ENCODE measurements at places on chromosomes 16 and 17. TPM values are rescaled to one million over a fixed set of nuclear protein-coding genes. Genes with fewer than 3 reads are reported as not detected.

PRAC1 gene
- polyA plus RNA-seq: not detected

METTL2A gene
- 29.7 TPM for polyA plus RNA-seq

KIF22 gene
- 56.4 TPM for polyA plus RNA-seq

CEP295NL gene
- polyA plus RNA-seq: 0.27 TPM

NPIPA5 gene
- polyA plus RNA-seq: 56.2 TPM

ADGRG3 gene
- polyA plus RNA-seq: 0.30 TPM

RFWD3 gene
- 14.1 TPM for polyA plus RNA-seq

NEK8 gene
- polyA plus RNA-seq: 3.5 TPM

CLDN6 gene
- polyA plus RNA-seq: 0.43 TPM

HYDIN gene
- 15.2 TPM for polyA plus RNA-seq

TACO1 gene
- polyA plus RNA-seq: 21.1 TPM

WNT9B gene
- 0.93 TPM for polyA plus RNA-seq

OMG gene
- 74.4 TPM for polyA plus RNA-seq

IRX5 gene
- polyA plus RNA-seq: 6.5 TPM

RGS11 gene
- polyA plus RNA-seq: 47.5 TPM

ACAP1 gene
- polyA plus RNA-seq: 18.1 TPM

MT1E gene
- 38.0 TPM for polyA plus RNA-seq

CCL11 gene
- not detected for polyA plus RNA-seq

G6PC1 gene
- polyA plus RNA-seq: 0.11 TPM

KRT12 gene
- polyA plus RNA-seq: not detected

RTN4RL1 gene
- polyA plus RNA-seq: 8.0 TPM

SKAP1 gene
- 32.3 TPM for polyA plus RNA-seq

KRT15 gene
- 0.18 TPM for polyA plus RNA-seq

TLCD3B gene
- 119 TPM for polyA plus RNA-seq

SNAI3 gene
- polyA plus RNA-seq: 2.2 TPM

CTDNEP1 gene
- 177 TPM for polyA plus RNA-seq

DHRS7C gene
- polyA plus RNA-seq: not detected

PRSS27 gene
- 9.7 TPM for polyA plus RNA-seq

P3H4 gene
- polyA plus RNA-seq: 35.5 TPM

HBA1 gene
- 1,046 TPM for polyA plus RNA-seq

GUCY2D gene
- 0.84 TPM for polyA plus RNA-seq

SLC4A1 gene
- 3.9 TPM for polyA plus RNA-seq

EPOP gene
- 2.0 TPM for polyA plus RNA-seq

CCDC40 gene
- 34.6 TPM for polyA plus RNA-seq

HBQ1 gene
- 11.6 TPM for polyA plus RNA-seq

RAB37 gene
- polyA plus RNA-seq: 4.5 TPM

GCGR gene
- not detected for polyA plus RNA-seq

ABAT gene
- 286 TPM for polyA plus RNA-seq

CNGB1 gene
- polyA plus RNA-seq: 5.3 TPM

RAC3 gene
- polyA plus RNA-seq: 212 TPM

TMC7 gene
- 6.1 TPM for polyA plus RNA-seq

NBR1 gene
- 86.7 TPM for polyA plus RNA-seq

ARHGDIG gene
- polyA plus RNA-seq: 106 TPM

OR1E2 gene
- polyA plus RNA-seq: not detected

CTRB2 gene
- polyA plus RNA-seq: 0.24 TPM

EFNB3 gene
- 205 TPM for polyA plus RNA-seq

NUP88 gene
- 57.5 TPM for polyA plus RNA-seq

SMIM22 gene
- polyA plus RNA-seq: 2.4 TPM

SLC9A5 gene
- polyA plus RNA-seq: 6.1 TPM
